ENCODE measurements at places on chromosomes 2 and 18. TPM values are rescaled to one million over a fixed set of nuclear protein-coding genes. Genes with fewer than 3 reads are reported as not detected.

The TMEM178A gene
- total RNA-seq: 1.3 TPM

The MLPH gene
- not detected for total RNA-seq

The LCT gene
- total RNA-seq: 0.10 TPM

GRCh38 chr2:238650536-238650935 is 197.3 kb upstream of the TWIST2 start:
- no peak overlapping the region for H3K27ac ChIP-seq
- no peaks in the 10 kb centered on the region for H3K4me1 ChIP-seq
- DNase-seq: no peak

- peaks cover 5% of the 10 kb centered on the region for H3K36me3 ChIP-seq
- no peak overlapping the region for H3K27ac ChIP-seq
- no peak overlapping the region for H3K4me3 ChIP-seq
- no peak for DNase-seq
- no peaks in the 10 kb centered on the region for H3K27me3 ChIP-seq
Measured at GRCh38 chr2:177225965-177226360, 13.4 kb downstream of the HNRNPA3 start.

DNA sequence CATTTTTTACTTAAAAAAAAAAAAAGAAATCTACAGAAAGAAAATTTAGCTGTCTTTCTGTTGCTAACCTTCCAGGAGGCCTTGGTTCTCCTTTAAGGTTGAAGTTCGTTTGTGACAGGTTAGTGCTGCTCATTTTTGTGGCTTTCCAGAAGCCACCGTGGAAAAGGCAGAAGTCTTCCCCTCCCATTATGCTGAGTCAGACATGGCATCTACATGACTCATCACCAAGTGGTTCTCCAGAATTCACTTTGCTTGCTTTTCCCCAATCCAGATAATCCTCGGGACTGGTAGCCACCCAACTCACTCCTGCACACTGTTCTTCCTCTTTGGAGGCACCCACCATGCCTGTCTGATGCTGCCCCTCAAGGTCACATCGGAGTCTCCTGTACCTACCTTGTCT is 228.7 kb downstream of the PIK3C3 start:
- H3K27me3 ChIP-seq: no peaks in the 10 kb centered on the region
- H3K4me1 ChIP-seq: no peaks in the 10 kb centered on the region
- no peak overlapping the region for H3K4me3 ChIP-seq
- DNase-seq: no peak

DNA sequence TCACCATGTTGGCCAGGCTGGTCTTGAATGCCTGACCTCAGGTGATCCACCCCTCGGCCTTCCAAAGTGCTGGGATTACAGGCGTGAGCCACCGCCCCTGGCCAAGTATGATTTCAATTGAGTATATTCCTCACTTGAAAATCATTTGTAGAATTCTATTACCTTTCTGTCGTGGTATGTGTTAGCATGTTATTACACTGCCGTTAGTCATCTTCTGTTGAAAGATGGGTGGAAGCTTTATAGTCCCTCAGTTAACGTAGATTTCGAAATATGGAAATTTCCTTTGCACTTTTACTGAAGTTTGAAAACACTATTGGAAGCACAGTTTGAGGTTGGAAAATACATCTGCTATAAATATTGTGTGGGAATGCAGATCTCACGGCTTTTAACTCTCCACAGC is 14.7 kb downstream of the NIFK start:
- no peak overlapping the region for H3K4me3 ChIP-seq
- no peak overlapping the region for H3K27ac ChIP-seq
- H3K36me3 ChIP-seq: peaks cover 11% of the 10 kb centered on the region
- no peak for DNase-seq
- no peaks in the 10 kb centered on the region for H3K4me1 ChIP-seq
- H3K27me3 ChIP-seq: no peaks in the 10 kb centered on the region

DNA sequence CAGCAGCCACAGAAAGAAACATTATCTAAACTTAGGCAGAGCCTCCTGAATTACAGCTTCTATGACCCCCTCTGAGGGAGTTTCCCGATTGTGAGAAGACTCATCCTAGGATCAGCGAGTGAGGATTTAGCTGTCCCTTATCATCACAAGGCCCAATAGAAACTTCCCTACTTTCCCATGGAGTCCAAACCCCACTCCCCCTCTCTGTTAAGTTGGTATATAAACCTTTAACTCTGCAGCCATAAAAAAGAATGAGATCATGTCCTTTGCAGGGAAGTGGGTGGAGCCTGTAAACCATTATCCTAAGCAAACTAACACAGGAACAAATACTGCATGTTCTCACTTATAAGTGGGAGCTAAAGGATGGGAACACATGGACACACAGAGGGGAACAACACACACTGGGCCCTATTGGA is 78.8 kb downstream of the MYL12B start:
- H3K36me3 ChIP-seq: no peaks in the 10 kb centered on the region
- DNase-seq: no peak
- no peaks in the 10 kb centered on the region for H3K4me1 ChIP-seq

DNA sequence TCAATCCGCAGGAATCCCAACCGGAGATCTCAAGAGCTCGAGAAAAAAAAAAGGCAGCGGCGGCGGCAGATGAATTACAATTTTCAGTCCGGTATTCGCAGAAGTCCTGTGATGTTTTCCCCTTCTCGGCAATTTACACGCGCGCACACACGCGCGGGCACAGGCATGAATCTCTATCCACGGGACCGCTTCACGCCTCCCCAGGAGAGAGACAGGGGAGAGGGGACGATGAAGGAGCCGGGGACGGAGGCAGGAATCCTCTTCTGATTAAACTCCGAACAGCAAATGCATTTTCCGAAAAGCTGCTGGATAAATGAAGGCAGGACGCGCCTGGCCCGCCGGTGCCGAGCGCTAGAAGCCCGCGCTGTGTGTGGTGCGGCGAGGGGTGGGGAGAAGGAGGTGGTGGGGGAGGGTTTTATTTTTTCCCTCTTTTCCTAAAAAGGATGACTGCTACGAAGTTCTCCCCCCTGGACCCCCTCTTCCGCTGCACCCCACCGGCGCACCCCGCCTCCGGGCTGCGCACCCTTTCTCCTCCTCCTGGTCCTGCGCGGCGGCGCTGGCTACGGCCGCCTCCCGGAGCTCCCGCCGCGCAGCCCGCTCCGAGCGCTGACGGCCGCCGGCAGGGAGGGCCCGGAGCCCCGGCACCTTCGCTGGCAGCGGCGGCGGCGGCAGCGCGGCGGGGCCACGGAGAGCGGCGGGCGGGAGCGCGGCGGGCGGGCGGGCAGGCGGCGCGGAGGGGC is at the start of gene BCL2:
BCL2 (minus strand) TSS at position 387 of the 740 bp plus-strand sequence.
- H3K27ac ChIP-seq: peak within 1 kb of the TSS; percentile 73
- peaks cover 24% of the 10 kb centered on the region for H3K4me1 ChIP-seq
- no peaks in the 10 kb centered on the region for H3K27me3 ChIP-seq
- no peak for DNase-seq

DNA sequence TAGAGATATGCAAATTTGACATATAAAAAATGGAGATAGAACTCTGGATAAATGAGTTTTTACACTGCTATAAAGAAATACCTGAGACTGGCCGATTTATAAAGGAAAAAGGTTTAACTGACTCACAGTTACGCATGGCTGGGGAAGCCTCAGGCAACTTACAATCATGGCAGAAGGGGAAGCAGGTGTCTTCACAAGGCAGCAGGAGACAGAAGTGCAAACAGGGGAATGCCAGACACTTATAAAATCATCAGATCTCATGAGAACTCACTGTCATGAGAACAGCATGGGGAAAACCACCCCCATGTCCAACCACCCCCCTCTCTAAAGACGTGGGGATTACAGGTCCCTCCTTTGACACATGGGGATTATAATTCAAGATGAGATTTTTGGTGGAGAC is 1540.2 kb upstream of the SLC39A10 start:
- H3K4me1 ChIP-seq: no peaks in the 10 kb centered on the region
- H3K4me3 ChIP-seq: no peak overlapping the region
- DNase-seq: peak; percentile 19
- no peaks in the 10 kb centered on the region for H3K36me3 ChIP-seq

DNA sequence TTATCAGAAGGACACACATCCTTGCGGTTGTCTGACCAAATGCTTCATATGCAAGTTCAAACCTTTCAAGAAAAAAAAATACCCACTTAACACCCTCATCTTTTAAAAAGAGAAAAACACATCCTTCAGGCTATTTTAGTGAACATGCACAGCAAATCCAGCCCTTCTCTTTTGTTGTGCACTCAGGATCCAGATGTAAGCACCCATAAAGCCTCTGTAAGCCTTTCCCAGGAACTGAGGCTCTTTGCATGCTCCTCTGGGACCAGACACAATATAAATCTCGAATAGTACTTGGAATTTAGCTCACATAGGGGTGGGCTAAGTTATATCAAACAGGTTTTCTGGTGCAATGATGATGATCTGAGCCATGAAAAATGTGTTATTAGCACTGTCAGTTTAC is 308.8 kb upstream of the FAM98A start:
- H3K36me3 ChIP-seq: no peaks in the 10 kb centered on the region
- no peak overlapping the region for H3K27ac ChIP-seq
- no peaks in the 10 kb centered on the region for H3K4me1 ChIP-seq

DNA sequence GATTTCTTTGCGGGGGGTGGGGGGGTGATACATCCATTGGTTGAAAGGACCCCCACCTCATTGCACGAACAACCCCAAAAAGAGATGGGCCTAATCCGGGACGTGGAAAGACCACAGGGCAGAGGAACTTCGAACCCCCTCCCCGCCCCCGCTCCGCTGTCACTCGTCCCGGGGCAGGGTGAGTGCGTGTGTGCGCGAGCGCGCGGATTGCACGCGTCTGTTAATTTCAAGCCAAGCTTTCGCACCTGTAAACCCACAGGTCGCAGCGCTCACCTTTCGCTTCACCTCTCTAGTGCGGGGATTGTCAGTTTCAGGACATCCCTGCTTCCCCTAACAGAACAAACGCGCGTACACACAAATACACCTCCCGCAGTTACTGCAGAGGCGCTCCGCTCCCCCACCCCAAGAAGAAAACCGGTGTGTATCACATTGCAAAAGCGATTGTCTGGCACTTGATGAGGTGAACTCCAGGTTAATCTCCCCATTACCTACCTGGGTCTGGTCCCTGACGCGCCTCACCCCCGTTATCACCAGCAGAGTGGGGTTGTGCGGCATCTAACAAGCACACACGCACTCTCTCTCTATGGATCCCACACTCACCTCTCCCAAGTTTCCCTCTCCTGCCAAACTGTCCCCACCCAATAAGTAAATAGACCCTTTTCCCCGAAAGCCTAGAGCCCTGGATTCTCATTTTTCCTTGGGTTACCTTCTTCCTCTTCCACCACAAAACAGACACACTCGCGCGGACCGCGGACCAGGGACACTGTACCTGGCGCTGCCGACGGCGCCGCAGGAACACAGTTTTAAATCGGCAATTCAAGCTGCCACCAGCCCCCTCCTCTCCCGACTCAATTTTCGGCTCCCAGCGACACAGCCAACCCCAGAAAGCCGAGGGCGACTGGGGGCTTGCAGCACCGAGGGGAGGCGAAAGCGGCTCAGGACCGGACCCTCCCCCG is 1.0 kb downstream of the CYP26B1 start:
- no peak overlapping the region for H3K4me3 ChIP-seq
- H3K27ac ChIP-seq: no peak overlapping the region
- peaks cover 56% of the 10 kb centered on the region for H3K27me3 ChIP-seq
- DNase-seq: peak; percentile 27

DNA sequence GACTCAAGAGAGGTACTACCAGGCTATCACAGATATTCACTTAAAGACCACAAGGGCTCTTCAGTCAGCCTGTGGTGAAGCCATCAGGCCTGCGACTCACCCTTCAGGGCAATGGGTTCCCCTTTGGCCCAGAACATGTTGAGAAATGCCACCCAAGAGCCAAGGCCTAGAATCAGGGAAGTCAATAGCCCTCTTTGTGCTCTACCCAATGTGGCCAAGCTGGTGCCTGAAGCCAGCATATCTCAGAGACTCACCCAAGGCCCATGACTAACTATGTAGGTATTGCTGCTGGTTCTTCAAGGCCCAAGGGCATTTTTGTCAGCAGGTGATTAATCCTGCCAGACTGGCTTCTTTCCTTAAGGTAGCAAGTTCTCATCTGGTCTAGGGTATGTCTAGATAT is 338.9 kb upstream of the SETBP1 start:
- no peaks in the 10 kb centered on the region for H3K36me3 ChIP-seq
- H3K27ac ChIP-seq: no peak overlapping the region
- no peak for DNase-seq
- no peaks in the 10 kb centered on the region for H3K27me3 ChIP-seq
- H3K4me3 ChIP-seq: no peak overlapping the region

GRCh38 chr18:26621161-26622026 is 73.0 kb upstream of the KCTD1 start:
- no peaks in the 10 kb centered on the region for H3K4me1 ChIP-seq
- H3K27ac ChIP-seq: no peak overlapping the region
- no peaks in the 10 kb centered on the region for H3K36me3 ChIP-seq
- no peak overlapping the region for H3K4me3 ChIP-seq
- H3K27me3 ChIP-seq: no peaks in the 10 kb centered on the region

GRCh38 chr2:1614564-1614963 is 129.8 kb downstream of the PXDN start:
- H3K4me3 ChIP-seq: no peak overlapping the region
- no peak overlapping the region for H3K27ac ChIP-seq
- peaks cover 51% of the 10 kb centered on the region for H3K4me1 ChIP-seq
- no peaks in the 10 kb centered on the region for H3K27me3 ChIP-seq
- peak; percentile 80 for DNase-seq

DNA sequence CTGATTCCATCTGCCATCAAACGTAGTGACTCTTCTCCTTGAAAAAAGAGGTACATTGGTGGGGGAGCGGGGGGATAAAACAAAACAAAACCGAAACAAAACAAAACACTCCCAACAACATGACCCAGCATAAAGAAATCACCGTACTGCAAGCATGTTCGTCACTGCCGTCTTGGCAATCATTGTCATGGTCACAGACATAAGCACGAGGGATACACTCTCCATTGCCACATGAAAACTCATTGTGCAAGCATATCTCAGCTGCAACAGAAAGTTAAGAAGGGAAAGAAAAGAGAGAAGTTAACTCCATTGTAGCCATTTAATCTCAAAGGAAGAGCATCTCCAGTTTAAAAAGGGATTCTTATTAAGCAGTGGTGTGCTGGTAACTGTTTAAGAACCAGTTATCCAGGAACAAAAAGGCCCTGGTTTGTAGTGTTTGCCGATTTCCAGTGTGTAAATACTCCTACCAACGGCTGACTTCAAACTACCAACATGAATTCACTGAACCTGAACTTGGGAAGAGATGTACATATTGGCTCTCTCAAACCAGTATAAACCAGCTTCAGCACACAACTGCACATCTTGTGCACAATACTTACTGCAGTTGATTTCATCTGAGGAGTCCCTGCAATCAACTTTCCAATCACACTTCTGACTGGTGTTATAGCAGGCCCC is 68.2 kb downstream of the LRP2 start:
- no peaks in the 10 kb centered on the region for H3K36me3 ChIP-seq
- no peaks in the 10 kb centered on the region for H3K4me1 ChIP-seq
- no peak overlapping the region for H3K27ac ChIP-seq
- H3K27me3 ChIP-seq: no peaks in the 10 kb centered on the region
- no peak overlapping the region for H3K4me3 ChIP-seq

GRCh38 chr2:44674473-44675284 is 266.8 kb upstream of the SIX3 start:
- H3K27ac ChIP-seq: no peak overlapping the region
- H3K4me1 ChIP-seq: peaks cover 5% of the 10 kb centered on the region
- no peaks in the 10 kb centered on the region for H3K36me3 ChIP-seq
- no peak overlapping the region for H3K4me3 ChIP-seq
- no peaks in the 10 kb centered on the region for H3K27me3 ChIP-seq

Measured in B cell (primary cell).